ENCODE measurements at places on chromosomes 12 and 14. TPM values are rescaled to one million over a fixed set of nuclear protein-coding genes. Genes with fewer than 3 reads are reported as not detected.

CLEC4C gene
- not detected for total RNA-seq

KRT74 gene
- not detected for total RNA-seq

- no peak for DNase-seq
These were observed 92.3 kb upstream of the DCN start for GRCh38 chr12:91274916-91275315.

GRCh38 chr12:71315328-71315985 is 124.1 kb upstream of the LGR5 start:
- DNase-seq, result no peak

ORAI1 gene
- total RNA-seq, result 36.7 TPM

GRCh38 chr12:93319523-93320050 is 58.1 kb upstream of the NUDT4 start:
- DNase-seq, result no peak

- DNase-seq, result no peak
These were observed 52.0 kb downstream of the WDHD1 start for GRCh38 chr14:54974788-54975414.

GRCh38 chr12:12185414-12185813 is 81.4 kb downstream of the LRP6 start:
- no peak for DNase-seq
